ENCODE measurements at places on chromosomes 13 and 19. TPM values are rescaled to one million over a fixed set of nuclear protein-coding genes. Genes with fewer than 3 reads are reported as not detected.

CAPN12 gene
- 0.40 TPM for total RNA-seq

ITGBL1 gene
- 391 TPM for total RNA-seq

- H3K27ac ChIP-seq: no peak overlapping the region
- no peaks in the 10 kb centered on the region for H3K36me3 ChIP-seq
- H3K4me1 ChIP-seq: peaks cover 11% of the 10 kb centered on the region
- no peak overlapping the region for H3K4me3 ChIP-seq
- peaks cover 30% of the 10 kb centered on the region for H3K27me3 ChIP-seq
Measured at GRCh38 chr19:46186717-46187101, 38.7 kb downstream of the IGFL2 start.

GRCh38 chr19:3046698-3047495 is 15.4 kb downstream of the TLE5 start:
- H3K27me3 ChIP-seq: peaks cover 1% of the 10 kb centered on the region
- H3K4me1 ChIP-seq: peaks cover 6% of the 10 kb centered on the region
- no peak overlapping the region for H3K27ac ChIP-seq
- no peak for DNase-seq
- H3K36me3 ChIP-seq: no peaks in the 10 kb centered on the region
- peak overlapping the region; percentile 62 for H3K4me3 ChIP-seq

DNA sequence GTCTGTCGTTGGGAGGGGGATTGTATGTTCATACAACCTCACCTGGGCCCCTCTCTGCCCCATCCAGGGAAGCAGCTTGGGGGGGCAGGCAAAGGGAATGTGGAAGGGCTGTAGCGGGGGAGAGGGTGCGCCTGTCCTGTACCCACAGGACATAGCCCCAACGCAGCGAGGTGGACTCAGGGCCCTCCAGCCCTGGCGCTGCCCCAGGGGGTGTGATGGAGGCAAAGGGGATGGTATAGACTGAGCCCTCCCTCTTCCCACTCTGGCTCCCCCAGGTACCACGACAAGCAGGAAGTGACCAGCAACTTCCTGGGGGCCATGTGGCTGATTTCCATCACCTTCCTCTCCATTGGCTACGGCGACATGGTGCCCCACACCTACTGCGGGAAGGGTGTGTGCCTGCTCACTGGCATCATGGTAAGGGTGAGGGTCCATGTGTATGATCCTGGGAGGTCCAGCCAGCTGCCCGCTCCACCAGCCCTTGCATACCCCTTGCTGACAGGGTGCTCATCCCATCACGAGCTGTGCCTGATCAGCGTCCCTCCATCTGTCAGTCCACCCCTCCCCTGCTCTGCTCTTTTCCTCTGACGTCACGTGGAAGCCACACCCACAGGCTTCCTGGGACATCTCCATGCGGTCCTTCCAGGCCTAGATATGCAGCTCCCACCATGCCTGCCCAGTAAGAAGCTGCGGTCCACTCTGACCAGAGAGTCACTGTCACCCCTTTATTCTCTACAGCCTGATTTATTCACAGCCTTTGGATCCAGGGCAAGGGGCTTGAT is 18.3 kb downstream of the KCNN1 start:
- H3K27me3 ChIP-seq: peaks cover 2% of the 10 kb centered on the region
- H3K4me1 ChIP-seq: no peaks in the 10 kb centered on the region
- H3K36me3 ChIP-seq: no peaks in the 10 kb centered on the region
- DNase-seq: no peak
- H3K4me3 ChIP-seq: no peak overlapping the region

DNA sequence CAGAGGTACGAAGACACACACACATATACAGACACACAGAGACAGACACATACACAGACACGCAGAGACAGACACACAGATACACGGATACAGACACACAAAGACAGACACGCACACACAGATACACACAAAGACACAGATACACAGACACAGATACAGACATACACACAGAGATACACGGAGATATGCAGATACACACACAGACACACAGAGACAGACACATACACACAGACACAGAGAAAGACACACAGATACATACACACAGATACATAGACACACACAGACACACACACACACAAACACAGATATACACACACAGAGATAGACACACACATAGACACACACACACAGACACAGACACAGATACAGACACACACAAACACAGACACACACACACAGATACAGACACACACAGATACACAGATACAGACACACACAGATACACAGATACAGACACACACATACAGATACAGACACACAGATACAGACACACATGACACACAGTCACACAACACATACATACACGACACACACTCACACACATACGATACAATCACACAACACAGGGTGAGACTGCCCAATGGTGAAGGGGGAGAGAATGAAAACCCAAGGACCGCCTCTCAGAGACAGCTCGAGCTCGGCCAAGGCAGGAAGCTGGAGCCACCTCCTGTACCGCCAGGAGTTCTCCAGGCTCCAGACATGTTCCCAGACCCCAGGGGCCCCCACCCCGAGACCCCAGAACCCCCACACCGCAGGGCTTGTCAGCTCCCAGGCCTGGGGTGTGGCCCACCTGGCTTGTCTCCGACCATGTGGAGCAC is 8.8 kb upstream of the CCER2 start:
- peaks cover 18% of the 10 kb centered on the region for H3K36me3 ChIP-seq
- no peak overlapping the region for H3K4me3 ChIP-seq
- H3K4me1 ChIP-seq: no peaks in the 10 kb centered on the region
- no peak for DNase-seq
- H3K27me3 ChIP-seq: no peaks in the 10 kb centered on the region

DNA sequence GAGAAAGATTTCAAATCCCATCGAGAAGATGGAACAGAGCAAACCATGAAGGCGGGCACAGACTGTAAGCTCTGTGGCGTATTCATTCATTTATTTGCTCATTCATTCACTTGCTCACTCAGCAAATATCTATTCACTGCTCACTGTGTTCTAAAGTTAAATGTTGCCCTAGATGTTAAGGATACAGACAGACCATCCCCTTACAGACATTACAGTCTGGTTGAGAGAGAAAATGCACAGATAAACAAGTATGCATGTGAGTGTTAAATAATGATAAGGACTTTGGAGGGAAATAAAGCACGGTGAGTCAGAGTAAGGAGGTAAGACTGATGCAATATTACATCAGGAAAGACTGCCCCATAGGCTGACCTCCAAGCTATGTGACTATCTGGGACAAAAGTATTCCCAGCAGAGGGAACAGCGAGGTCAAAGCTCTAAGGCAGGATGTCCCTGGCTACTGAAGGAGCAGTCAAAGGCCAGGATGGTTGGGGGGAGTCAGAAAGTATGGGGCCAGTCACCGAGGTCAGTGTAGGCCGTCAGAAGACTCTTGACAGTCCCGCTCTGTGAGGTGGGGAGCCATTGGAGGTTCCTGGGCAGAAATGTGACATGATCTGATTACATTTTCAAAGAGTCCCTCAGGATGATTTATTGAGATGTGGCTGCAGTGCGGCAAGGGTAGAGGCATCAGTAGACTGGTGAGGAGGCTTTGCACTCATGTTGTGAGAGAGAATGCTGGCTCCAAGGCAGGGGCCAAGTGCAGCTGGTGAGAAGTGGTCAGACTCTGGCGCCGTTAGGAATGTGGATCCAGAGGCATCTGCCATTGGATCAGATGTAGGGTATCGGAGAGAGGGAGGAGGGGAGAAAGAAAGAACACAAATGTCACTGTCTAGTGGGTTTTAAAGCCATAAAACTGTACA is 37.9 kb downstream of the MBNL2 start:
- no peaks in the 10 kb centered on the region for H3K27me3 ChIP-seq
- no peak for DNase-seq
- H3K36me3 ChIP-seq: peaks cover 3% of the 10 kb centered on the region
- H3K4me1 ChIP-seq: peaks cover 84% of the 10 kb centered on the region

GRCh38 chr13:111610081-111610480 is 289.6 kb downstream of the TEX29 start:
- H3K36me3 ChIP-seq: no peaks in the 10 kb centered on the region
- no peak overlapping the region for H3K4me3 ChIP-seq
- H3K4me1 ChIP-seq: no peaks in the 10 kb centered on the region

DNA sequence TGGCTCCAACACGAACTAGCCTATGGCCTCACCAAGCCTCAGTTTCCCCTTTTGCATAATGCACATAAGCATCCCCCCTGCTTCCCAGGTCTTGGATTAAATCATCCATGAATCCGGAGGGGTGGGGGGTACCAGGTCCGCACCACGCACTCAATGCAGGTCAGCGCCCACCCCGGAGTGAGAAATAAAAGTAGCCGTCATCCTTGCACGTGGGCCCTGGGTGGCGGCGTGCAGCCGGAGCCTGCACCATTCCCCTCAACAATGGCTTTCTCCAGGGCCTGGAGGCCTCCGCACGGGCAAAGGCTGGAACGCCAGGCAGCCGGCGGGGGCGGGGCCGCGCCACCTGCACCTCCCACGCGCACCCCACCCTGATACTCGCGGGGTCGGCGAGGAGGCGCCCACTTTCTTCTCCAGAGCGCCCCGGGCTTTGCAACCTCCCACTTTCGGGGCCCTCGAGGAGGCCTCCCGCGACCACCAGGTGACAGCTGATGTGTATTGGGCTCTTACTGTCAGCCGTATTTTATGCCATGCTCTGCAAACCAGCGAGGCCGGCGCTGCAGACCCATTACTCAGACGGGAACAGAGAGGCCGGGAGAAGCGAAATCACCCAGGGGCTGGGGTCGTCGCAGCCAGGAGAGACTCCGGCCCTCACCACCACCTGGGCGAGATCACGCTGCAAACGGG is 767 bp upstream of the GADD45B start:
- no peaks in the 10 kb centered on the region for H3K27me3 ChIP-seq
- peak; percentile 85 for DNase-seq
- peak overlapping the region; percentile 99 for H3K27ac ChIP-seq
- H3K4me3 ChIP-seq: peak overlapping the region; percentile 95
- H3K36me3 ChIP-seq: peaks cover 25% of the 10 kb centered on the region

GRCh38 chr13:50130123-50130946 is 115.1 kb downstream of the KCNRG start:
- H3K4me1 ChIP-seq: peaks cover 39% of the 10 kb centered on the region
- H3K27me3 ChIP-seq: peaks cover 27% of the 10 kb centered on the region
- no peaks in the 10 kb centered on the region for H3K36me3 ChIP-seq
- H3K27ac ChIP-seq: peak overlapping the region; percentile 80

- no peaks in the 10 kb centered on the region for H3K27me3 ChIP-seq
- no peak for DNase-seq
- peak overlapping the region; percentile 62 for H3K4me3 ChIP-seq
- H3K4me1 ChIP-seq: peaks cover 2% of the 10 kb centered on the region
Measured at GRCh38 chr19:4305257-4305612, 837 bp downstream of the FSD1 start.

DNA sequence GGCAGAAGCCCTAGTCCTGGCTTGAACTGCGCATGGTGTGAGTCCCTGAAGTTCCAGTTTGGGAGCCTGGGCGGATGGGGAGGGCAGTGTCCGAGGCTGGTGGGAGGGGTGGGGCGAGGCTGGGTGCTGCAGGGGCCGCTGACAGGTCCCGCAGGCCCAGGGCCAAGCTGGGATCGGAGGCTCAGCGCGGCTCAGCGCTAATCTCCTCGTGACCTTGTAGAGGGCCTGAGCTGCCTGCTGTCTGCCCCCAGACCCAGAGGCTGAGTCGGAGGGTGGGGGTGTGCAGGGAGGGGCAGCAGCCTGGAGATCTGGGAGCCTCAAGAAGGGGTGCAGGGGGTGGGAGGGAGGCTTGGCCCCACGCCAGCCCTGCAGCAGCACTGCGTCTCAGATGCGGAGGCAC is 3.0 kb downstream of the ATP1A3 start:
- peaks cover 27% of the 10 kb centered on the region for H3K27me3 ChIP-seq
- no peaks in the 10 kb centered on the region for H3K36me3 ChIP-seq

- no peak for DNase-seq
- no peak overlapping the region for H3K4me3 ChIP-seq
- no peak overlapping the region for H3K27ac ChIP-seq
- H3K4me1 ChIP-seq: peaks cover 9% of the 10 kb centered on the region
- H3K27me3 ChIP-seq: no peaks in the 10 kb centered on the region
Measured at GRCh38 chr19:11125994-11126685, 29.4 kb downstream of the SPC24 start.

DNA sequence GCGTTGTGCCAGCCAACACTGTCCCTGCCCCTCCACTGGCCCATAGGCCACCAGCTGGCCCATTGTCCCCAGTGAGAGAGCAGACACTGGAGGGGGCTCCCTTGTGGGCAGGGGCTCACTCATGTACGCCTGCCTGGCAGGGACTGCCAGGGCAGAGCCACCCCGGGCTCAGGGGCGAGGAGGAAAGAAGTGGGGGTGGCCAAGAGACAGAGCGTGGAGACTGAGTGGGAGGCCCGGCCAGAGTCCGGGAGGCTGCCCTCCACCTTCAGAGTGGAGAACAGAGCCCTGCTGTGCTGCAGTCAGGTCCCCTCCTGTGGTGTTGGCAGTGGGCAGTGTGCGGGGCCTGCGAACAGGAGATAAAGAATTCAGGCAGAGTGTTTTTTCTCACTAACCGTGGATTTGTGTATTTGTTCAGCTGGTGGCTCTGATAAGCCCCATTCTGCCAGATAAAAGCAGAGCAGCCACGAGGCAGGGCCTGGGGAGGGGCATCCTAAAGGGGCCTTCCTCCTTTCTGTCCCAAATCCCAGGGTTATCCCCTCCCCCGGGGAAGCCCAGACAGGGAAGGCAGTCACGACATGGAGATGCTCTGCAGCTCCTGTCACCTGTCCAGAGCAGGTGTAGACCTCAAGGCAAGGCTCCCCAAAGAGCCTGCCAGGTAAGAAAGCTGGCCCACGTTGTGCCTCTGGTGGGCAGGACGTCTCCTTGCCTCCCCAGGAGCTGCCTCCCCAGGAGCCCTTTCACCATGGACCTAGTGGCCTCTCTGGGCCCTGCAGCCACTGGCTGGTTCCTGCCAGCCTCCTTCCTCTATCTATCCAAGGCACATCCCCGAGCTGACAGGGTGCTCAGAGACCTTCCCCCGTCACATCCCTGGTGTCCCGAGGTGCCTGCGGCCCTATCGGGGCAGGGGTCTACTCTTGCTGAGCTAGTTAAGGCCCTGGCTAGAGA is 33.0 kb downstream of the LYL1 start:
- H3K27me3 ChIP-seq: peaks cover 1% of the 10 kb centered on the region
- no peak for DNase-seq
- H3K4me1 ChIP-seq: peaks cover 10% of the 10 kb centered on the region
- H3K4me3 ChIP-seq: no peak overlapping the region

Data from chondrocyte (in vitro differentiated cells).